CD4-positive, alpha-beta T cell treated with Interferon gamma for 1 hour (primary cell): ENCODE measurements at places on chromosomes 1 and 21.
A peak's percentile ranks its signal among the peaks of the same experiment; 100 is the strongest.

GRCh38 chr1:211169353-211169752 is 35.4 kb upstream of the KCNH1 start:
- no peak for DNase-seq

- DNase-seq = no peak
Measured at GRCh38 chr21:29486306-29486807, 187.6 kb downstream of the BACH1 start.

DNA sequence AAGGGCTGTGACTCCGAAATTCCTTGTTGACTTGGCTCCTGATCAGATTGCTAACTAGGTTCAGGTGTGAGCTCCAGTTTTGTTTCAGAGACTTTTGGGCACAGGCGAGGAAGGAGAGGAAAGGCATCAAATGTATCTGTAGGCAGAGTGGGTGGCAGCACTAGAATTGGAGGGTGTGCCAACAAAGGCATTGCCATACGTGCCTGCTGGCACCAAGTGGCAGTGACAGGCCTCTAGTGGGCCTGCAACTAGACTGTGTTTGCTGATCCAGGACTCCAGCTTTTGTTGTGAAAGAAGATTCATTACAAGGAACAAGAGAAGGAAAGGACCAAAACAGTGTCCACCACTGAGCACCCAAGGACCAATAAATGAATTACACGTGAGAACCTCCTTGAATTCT is 79.5 kb downstream of the TM2D1 start:
- DNase-seq = no peak

GRCh38 chr1:76835203-76835602 is 32.1 kb upstream of the ST6GALNAC5 start:
- DNase-seq = no peak

DNA sequence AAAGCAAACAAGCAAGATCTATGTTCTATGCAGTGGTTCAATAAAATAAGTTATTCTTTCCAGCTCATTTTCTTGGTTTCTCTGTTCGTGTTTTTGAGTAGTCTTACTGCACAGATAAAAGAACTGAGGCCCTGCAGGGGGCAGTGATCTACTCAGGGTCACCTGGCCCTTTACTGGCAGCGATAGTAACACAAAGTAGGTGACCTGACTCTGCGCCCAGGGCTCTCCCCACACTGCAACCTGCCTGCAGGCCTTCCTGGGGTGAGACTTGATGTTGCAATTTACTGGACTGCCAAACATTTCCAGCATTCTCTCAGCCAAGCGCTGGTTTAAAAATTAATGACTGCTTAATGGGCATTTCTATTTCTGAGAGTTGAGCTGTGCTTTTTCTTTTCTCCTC is 110.3 kb downstream of the HUNK start:
- no peak for DNase-seq

DNA sequence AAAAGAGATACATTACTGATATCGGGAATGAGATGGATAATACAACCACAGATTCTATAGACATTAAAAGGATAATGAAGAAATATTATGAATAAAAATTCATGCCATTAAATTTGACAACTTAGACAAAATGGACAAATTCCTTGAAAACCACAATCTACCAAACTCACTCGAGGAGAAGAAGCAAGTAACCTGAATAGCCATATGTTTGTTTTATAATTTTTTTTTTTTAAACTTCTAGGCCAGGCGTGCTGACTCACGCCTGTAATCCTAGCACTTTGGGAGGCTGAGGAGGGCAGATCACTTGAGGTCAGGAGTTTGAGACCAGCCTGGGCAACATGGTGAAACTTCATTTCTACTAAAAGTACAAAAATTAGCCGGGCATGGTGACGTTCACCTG is 327.9 kb downstream of the VAV3 start:
- DNase-seq = no peak

GRCh38 chr21:17783481-17784179 is 35.5 kb downstream of the C21orf91 start:
- DNase-seq = no peak

DNA sequence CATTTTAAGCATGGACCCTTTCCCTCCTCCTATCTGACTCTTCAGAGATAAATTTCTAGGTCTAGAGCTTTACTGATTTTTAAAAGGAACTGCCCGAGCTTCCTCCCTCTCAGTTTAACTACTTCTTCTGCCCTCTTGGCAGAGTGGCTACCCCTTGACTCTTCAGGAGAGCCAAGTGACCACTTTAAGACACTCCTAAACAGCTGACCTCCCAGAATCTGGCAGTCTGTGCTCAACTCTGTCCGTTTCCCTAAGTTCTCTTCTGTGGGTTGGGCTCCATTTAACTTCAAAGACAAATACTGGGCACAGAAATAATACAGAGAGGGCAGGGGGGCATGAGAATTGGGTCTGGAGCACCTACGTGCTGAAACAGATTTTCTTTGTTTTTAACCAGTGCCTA is 196.3 kb upstream of the FOXD3 start:
- no peak for DNase-seq

GRCh38 chr1:65066766-65067490 is 81.1 kb upstream of the AK4 start:
- peak; percentile 83 for DNase-seq

DNA sequence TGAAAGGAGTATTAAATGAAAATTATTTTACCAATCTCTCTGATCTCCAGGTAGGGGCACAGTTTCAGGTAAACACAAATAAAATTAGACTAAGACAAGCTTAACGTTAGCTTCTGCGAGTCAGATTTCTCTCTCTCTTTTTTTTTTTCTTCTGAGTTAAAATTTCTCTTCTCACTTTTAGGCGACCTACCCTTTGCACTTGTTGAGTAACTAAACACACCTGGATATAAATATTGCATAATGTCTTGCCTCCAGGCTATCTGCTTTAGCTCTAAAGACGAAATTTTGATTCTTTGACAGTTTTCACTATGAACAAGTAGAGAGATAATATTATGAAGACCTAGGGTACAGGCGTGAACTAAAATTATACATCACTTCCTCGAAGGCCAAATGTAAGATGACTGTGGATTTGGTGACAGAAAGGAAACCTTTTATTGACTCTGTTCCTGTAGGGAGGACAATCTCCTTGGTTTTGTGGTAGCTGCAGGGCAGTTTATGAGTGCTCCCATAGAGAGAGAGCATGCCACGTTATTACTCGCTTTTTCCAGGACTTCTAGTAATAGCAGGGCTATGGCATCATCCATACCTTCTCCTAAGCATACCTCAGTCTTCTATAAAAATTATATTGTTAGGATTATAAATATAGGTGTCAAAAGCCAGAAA is 303.8 kb upstream of the NEGR1 start:
- DNase-seq = no peak

DNA sequence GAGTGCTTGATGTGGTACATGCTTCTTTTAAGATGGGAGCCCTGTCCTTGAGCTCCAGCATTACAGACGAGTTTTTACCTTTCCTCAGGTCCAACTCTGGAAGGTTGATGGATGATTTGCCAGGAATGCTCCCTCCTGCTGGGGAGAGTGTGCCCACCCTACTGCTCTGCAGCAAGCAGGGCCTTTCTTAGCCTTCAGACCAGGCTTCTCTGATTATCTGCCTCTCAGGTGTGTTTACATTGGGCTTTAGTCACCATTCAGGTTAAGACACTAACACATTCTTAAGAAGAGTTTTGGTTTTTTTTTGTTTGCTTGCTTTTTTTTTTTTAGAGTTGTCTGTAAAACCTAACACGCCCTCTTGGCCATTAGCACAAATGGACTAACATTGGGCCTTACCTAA is 301.8 kb downstream of the KCNT2 start:
- no peak for DNase-seq

DNA sequence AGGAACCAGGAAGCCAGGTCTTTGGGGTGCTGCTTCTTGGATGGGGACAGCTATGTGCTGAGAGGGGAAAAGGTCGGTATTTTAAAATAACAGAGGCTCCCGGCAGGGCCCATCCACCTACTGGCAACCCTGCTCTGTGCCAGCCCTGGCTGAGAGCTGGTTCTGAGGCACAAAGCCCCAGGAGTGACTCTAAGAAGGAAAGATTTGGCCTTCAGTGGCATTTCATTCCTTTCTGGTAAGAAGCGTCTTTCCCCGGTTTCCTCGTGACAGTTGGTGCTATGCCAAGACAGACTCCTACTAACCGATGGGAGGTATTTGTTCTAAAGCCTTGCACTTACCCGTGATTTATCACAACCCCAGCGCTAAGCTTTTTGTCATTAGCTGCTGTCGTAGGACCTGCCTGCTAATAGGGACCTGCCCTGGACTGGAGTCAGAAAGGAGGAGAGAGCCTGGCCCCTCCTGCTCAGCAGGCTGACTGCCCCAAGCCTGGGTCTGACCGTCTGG is 123.1 kb upstream of the ADAR start:
- no peak for DNase-seq

DNA sequence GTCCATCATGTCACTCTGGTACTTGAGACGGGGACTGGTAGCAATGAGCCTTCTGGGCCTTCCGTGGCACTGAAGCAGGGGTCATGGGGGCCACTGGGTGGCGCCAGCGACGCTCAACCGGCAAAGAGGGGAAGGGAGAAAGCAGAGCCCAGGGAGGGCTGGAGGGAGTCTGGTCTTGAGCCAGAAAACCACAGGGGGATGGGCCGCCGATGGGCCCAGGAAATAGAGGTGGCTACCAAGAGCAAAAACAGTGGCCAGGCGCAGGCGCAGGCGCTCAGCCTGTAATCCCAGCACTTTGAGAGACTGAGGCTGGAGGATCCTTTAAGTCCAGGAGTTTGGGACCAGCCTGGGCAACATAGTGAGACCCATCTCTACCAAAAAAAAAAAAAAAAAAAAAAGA is 21.8 kb downstream of the EXOC8 start:
- DNase-seq = peak; percentile 30

- DNase-seq = no peak
Measured at GRCh38 chr1:56575865-56576264, 3.5 kb downstream of the PLPP3 start.

GRCh38 chr1:181251001-181251712 is 162.7 kb downstream of the IER5 start:
- no peak for DNase-seq

GRCh38 chr1:172005856-172006255 is 164.6 kb downstream of the DNM3 start:
- no peak for DNase-seq

DNA sequence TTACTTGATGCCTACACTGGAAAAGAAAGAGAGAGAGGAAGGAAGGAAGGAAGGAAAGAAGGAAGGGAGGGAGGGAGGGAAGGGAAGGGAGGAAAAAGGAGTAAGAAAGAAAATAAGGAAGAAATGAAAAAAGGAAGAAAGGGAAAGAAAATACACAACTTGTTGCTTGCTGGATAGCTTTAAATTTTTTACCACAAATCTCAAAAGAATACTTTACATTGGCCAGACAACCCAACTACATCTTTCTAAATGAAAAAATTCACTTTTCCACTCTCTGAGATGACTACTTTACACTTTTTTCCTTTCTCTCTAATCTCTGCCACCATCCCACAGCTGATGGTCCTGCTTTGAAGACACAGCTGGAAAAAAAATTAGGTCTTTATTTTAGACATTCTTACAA is 228.9 kb upstream of the FAM78B start:
- no peak for DNase-seq

- DNase-seq = no peak
Measured at GRCh38 chr1:25105836-25106235, 126.5 kb downstream of the SYF2 start.

DNA sequence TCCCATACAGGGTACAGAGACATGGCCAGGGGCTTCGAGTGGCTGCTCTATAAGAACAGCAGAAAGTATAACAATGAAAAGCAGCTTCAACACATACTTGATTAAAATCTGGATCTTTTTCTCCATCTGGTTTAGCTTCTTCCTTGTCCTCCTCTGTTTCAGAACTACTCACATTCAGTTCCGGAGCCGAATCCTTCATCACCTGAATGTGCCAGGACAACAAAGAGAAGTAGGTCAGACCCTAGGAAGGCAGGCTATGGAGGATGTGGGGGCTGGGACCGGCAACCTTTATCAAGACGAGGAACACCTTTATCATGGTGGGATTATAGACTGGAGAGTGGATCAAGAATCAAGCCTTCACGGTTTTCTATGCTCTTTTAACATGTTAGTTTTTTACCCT is 32.2 kb upstream of the RAP1GAP start:
- DNase-seq = no peak

DNA sequence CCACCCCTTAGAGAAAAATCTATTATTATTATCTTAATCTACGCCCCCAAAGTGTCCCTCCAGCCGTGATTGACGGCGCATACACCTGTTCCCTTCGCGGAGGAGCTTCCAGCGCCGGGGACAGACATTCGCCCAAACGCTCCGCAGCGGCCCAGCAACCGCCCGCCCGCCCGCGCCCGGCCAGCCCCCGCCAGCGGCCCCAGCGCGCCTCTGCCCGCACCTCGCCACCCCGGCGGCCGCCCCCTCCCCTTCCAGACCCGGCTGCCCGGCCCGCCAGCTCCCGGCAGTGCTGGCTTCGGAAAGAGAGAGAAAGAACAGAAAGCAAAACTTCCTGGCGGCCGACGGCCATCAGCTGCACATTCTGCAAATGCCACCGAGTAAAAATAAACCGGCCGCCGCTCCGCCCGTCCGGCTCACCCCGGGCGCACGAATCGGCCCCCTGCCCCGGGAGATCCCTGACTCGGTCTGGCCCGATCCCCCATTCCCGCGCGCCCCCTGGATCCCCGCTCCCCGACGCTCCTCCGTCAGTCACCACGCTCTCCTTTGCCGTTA is 1.6 kb downstream of the CASZ1 start:
- DNase-seq = no peak

- no peak for DNase-seq
Measured at GRCh38 chr1:75426688-75427087, 184.2 kb downstream of the SLC44A5 start.

DNA sequence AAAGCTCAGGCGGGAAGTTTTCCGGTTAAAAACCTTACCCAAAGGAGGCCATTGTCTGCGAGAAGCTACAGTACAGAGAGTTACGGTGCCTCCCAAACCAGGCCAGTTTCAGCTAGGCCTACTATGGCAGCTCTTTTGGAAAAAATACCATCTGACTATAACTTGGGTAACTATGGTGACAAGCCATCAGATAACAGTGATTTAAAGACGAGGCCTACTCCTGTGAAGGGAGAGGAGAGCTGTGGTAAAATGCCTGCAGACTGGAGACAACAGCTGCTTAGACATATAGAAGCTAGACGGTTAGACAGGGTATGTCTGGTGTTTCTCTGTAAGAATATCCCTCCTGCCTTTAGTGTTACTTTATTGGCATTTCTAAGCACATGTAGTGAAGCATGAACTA is 165.9 kb downstream of the LRRC40 start:
- DNase-seq = no peak

DNA sequence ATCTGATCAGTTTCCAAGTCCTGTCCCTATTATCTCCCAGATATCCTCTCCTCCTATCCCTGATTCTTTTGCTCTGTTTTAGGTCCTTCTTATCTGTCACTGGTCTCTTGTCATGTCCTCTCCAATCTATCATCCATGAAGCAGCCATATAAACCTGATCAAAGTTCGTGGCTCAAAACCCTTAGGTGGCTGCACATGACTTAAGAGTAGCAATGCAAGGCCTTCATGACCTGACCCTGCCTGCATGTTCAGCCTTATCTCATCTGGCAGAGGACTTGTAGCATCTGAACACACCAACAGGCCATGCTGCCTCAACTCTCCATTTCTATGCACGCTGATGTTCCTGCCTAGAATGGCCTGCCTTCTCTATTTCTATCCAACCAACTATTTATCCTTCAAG is 65.2 kb downstream of the NOS1AP start:
- no peak for DNase-seq

GRCh38 chr1:210250665-210250997 is 18.0 kb downstream of the SERTAD4 start:
- DNase-seq = no peak

GRCh38 chr1:118627435-118627834 is 360.7 kb downstream of the TBX15 start:
- no peak for DNase-seq
